ENCODE measurements at places on chromosomes 12 and 14.

DNA sequence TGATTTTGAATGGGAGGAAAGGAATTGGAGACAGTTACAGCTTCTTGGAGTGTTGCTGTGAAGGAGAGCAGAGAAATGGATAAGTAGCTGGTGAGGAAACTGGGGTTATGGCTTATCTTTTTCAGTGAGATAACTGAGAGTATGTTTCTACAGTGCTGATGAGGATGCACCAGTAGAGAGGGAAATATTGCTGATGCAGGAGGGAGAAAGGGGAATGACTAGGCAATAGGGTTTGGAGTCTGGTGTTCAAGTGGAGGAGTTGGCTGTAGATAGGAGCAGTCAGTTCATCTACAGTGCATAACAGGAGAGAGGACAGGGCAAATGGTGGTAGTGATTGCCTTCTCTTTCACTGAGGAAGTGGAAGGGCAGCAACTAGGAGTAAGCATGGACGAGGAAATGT lies 33.0 kb downstream of the SPATS2 start:
- no peak for DNase-seq

GRCh38 chr14:34715127-34715863 lies 902 bp upstream of the CFL2 start:
- DNase-seq = no peak

- DNase-seq = no peak
Observed at GRCh38 chr14:77603654-77604255, 12.7 kb downstream of the SPTLC2 start.

GRCh38 chr14:91135039-91135438 lies 21.2 kb downstream of the DGLUCY start:
- DNase-seq = no peak

GRCh38 chr12:66739940-66740651 lies 61.2 kb upstream of the GRIP1 start:
- DNase-seq = no peak

- DNase-seq = no peak
Observed at GRCh38 chr12:94721173-94721572, 70.8 kb upstream of the TMCC3 start.

DNA sequence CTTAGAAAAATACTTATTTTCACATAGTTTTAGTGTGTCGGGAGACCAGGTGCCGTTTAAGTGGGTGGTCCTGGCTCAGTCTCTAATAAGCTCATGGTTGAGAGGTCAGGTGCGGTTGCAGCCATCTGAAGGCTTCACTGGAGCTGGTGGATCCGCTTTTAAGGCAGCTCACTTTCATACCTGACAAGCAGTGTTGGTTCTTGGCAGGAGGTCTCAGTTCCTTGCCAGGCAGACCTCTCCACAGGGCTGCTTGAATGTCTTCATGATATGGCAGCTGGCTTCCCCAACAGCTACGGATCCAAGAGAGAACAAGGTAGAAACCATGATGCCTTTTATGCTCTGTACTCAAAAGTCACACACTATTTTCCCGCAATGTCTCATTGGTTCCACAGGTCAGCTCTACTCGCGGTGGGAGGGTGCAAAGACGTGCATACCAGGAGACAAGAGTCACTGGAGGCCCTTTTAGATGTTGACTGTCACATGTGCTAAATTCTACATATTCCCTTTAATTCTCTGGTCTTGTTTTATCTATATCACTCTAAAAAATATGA lies 8.0 kb upstream of the ZDHHC17 start:
- DNase-seq = no peak

GRCh38 chr12:115491511-115492250 lies 785.8 kb downstream of the MED13L start:
- no peak for DNase-seq

GRCh38 chr14:88128816-88129215 lies 123.9 kb downstream of the GPR65 start:
- DNase-seq = no peak

- DNase-seq = no peak
Observed at GRCh38 chr14:70245026-70245425, 56.3 kb upstream of the SLC8A3 start.

DNA sequence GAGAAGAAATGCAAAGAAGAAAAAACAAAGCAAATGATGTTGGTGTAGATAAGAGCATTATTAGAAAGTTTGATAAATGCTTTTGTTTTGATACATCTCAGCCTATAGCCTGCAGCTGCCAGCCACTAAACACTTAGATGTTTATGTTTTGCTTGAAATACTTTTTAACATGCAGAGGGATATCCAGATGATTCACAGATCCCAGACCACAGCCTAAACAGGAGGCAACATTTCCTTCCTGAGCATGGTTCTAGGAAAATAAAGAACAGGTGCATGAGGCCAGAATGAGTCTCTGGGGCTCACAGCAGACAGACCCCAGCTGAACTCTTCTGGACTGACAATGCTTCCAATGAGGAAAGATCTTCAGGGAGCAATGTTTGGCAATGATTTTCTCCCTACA lies 103.7 kb upstream of the EEA1 start:
- DNase-seq = no peak

GRCh38 chr12:90485560-90485959 lies 469.4 kb downstream of the CCER1 start:
- no peak for DNase-seq

GRCh38 chr12:32334371-32334777 lies 65.0 kb upstream of the FGD4 start:
- no peak for DNase-seq

GRCh38 chr12:70430400-70430799 lies 64.3 kb downstream of the KCNMB4 start:
- no peak for DNase-seq

GRCh38 chr12:60263161-60263560 lies 667.3 kb downstream of the SLC16A7 start:
- DNase-seq = no peak

- DNase-seq = no peak
Observed at GRCh38 chr14:90514015-90514398, 117.2 kb downstream of the CALM1 start.

GRCh38 chr12:29517264-29517663 lies 19.8 kb upstream of the OVCH1 start:
- DNase-seq = no peak

DNA sequence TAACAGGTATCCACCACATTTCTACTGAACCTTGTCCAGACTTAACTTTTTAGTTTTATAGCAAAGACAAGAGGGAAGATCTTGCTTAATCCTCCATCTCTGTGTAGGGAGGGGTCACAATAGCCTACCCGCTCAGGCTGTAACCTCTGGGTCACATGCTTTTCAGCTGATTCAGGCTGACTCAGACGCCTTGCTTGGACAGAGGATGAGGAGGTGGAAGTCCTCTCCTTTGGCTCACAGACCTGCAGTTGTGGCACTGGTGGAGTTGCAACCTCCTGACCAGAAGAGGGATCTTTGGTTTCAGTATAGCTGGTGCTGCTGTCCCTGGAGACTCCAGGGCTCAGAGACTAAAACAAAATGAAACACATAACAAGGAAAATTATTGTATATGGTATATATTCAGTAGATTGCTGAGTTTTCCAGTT lies 16.2 kb downstream of the ACIN1 start:
- no peak for DNase-seq

DNA sequence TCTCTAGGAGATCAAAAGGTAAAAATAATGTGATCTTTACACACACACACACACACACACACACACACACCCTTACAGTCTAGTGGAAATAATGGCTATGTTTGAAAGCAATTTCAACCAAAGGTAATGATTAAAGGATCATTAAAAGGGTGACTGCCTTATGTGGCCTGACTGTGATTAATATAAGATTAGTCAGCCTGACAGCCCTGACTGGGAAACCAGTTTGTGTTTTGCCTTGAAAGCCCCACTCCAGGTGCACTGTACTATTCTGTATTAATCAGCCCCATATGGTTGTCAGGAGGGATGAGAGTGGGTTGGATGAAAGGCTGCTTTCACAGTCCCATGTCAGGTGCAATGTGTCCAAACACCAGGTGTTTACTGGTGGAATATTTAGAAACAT lies 10.5 kb downstream of the RASSF9 start:
- no peak for DNase-seq

DNA sequence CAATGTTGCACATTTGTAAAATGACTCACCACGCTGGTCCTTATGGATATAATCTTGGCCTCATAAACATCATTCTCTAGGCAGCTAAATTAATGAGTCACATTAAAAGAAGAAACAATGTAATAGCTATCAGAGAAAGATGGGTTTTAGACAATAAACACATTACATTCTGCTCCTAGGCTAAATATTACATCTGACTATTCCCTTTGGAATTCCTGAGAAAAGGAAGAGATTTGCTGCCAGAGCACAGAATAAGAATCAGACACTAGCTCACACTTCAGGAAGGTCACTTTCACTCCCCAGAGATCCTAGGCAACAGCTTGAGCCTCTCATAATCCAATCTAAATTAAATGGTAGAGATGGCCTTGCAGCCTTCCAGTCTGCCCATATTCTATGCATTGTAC lies 218.2 kb downstream of the PTPRO start:
- no peak for DNase-seq

DNA sequence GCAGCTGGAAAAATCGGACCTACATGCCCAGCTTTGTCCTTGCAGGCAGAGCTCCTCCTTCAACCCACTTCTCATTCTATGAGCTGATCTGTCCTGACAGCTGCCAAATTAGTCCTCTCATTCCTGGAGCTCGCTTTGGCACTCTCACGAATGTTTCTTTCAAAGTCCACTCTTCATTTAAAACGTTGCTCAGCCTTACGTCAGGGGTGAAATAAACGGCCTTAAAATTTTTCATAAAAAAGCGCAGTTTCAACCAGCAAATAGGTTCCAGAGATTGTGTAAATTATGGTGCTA lies 120.9 kb upstream of the HIF1A start:
- no peak for DNase-seq

GRCh38 chr14:104973135-104973384 lies 5.1 kb downstream of the AHNAK2 start:
- no peak for DNase-seq

GRCh38 chr12:105773471-105773870 lies 365.3 kb downstream of the NUAK1 start:
- no peak for DNase-seq

DNA sequence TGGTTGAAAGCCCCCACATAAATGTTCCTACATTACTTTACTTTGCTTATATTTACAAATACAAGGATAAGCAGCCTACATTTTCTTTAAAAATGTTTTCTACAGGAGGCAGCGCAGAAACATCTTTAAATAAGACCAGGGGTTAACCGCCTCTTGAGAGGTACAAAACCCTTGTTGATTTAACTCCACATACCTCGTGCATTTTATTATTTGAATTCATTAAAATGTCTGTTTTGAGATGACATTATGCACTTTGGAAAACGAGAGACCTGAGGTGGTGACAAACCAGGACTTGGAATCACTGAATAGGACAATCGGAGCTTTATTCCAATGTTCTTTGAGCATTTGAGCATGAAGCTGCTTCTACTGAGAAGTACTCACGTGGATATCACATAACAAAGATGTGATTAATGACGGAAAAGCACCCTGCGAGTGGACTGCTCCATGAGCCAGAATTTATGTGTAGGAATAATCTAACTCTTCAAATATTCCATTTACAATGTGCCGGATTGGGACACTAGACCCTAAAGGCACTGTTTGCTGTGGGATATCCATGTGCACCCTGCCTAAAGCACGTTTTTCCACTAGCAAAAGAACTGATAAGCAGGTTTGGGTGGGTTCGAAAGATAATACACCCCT lies 746 bp upstream of the DUSP16 start:
- no peak for DNase-seq

DNA sequence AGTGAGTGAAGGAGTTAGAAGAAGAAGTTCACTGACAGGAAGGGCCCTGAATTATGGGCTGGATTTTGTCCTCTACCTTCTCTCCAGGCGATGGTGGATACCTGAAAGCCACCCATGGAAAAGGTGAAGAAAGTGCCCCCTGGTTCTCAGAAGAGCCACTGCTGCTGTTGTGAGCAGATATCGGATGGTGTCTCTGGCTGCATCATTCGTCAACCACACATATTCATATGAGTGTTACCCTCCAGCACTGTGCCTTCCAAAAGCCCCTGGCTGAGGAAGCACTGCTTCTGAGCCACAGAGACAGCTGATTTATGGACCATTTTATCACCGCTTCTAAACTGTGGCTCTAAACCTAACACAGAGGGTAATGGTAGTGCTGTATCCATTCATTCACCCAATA lies 2.0 kb upstream of the ACTN1 start:
- no peak for DNase-seq

GRCh38 chr12:90925562-90925961 lies 29.4 kb downstream of the CCER1 start:
- no peak for DNase-seq

- no peak for DNase-seq
Observed at GRCh38 chr12:54352891-54353874, 11.1 kb downstream of the GPR84 start.

GRCh38 chr12:132481771-132482745 lies 7.9 kb upstream of the FBRSL1 start:
- DNase-seq = no peak

GRCh38 chr14:93825235-93825553 lies 36.9 kb upstream of the PRIMA1 start:
- no peak for DNase-seq

DNA sequence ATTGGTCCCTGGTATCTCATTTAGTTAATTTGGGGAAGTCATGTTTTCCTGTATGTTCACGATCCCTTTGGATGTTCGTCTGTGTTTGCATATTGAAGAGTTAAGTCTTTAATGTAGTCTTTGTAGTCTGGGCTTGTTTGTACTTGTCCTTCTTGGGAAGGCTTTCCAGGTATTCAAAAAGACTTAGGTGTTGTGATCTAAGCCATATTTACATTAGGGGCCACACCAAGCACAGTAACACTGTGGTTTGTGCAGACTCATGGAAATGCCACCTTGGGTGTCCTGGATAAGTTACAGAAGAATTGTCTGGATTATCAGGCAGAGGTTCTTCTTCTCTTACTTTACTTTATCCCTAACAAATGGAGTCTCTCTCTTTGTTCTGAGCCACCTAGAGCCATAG lies 380.3 kb downstream of the CCER1 start:
- DNase-seq = no peak

GRCh38 chr12:69239922-69240630 lies 707 bp downstream of the CPSF6 start:
- DNase-seq = peak; percentile 30
